Amniotic epithelial cell (primary cell): ENCODE measurements at places on chromosomes 3 and 15.

DNA sequence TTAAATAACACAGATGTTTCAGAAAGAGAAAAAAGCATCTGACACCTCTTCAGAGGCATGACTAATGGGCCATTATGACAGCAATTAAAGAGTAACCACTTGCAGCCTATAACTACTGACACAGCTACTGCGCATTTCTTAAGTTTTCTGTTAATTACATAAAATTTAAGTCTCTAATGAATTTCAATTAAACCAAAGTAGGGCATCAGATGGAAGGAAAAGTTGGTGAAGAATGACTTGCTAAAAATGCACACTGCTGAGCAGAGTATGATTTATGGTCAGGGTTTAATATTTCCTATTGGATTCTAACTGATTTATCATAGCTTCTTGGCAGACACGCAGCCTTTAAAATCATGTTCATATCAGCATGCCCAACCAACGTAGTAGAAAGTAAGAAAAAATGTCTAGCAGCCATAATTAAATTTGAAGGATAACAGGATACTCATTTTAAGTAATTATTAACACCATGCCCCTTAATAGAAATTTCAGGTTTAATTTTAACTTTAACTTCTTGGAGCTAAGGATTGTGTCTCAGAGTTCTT lies 140.0 kb downstream of the CBLB start:
- DNase-seq: no peak

DNA sequence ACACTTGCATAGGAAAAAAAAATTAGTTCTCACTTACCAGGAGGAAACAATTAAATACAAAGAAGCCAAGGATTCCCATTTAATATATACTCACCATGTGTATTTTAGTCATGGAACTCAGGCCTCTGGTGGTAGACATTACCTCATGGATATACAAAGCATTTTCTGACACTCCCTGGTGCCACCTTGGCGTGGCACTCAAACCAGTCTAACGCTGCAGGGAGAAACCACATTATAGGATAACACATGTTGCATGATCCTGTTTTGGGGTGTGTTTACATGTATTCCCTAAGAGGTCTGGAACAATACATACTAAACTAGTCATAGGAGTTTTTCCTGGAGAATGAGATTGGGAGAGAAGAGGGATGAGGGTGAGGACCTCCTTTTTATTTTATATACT lies 5.9 kb upstream of the RTF1 start:
- no peak for DNase-seq

- DNase-seq: no peak
Measured at GRCh38 chr15:82900511-82901060, 51.9 kb downstream of the HOMER2 start.

DNA sequence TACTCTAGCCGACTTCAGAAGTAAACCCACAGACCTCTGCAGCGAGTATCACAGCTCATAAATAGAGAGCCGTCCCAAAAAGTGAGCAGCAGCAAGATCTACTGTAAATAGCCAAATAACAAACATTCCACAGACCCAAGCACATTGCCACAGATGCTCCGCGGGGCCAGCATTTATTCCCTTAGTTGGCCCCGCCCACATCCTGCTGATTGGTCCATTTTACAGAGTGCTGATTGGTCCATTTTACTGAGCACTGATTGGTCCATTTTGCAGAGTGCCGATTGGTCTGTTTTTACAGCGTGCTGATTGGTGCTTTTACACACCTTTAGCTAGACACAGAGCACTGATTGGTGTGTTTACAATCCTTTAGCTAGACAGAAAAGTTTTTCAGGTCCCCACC lies 17.3 kb upstream of the GABRB3 start:
- DNase-seq: no peak

DNA sequence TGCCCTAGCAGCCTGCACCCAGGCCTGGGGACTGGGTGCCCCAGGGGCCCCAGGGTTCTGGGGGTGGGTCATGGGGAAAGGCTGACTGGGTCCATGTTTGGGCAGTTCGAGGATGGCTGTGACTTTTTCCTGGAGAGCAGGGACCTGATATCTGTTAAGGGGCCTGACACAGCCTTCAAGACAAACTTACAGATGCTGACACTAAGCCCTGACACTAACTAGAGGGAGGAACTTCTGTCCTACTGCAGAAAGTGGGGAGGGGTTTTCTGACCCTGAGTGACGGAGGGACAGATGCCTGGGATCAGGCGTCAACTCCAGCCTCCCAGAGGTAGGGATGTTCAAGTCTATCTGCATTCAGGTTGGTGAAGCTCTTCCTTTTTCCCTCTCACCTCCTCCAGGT lies 45.0 kb upstream of the SLC6A11 start:
- no peak for DNase-seq

DNA sequence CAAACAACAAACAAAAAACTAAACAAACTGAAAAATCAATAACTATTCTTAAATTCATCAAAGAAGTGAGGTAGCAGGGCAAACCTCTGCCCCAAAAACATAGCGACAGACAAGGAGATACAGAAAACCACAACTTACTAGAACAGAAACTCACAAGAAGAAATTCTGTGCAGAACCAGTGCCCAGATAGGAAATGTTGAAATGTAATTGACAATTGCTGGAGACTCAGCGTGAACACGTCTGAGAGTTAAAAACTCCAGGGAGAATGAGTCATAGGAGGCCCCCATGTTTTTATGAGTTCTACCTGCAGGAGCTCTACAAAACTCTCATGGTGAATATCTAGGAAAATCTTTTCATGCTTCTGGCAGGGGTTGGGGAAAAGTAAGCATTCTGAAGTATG lies 95.5 kb upstream of the SETMAR start:
- no peak for DNase-seq

- DNase-seq: no peak
Measured at GRCh38 chr3:6251612-6252400, 609.1 kb upstream of the GRM7 start.

DNA sequence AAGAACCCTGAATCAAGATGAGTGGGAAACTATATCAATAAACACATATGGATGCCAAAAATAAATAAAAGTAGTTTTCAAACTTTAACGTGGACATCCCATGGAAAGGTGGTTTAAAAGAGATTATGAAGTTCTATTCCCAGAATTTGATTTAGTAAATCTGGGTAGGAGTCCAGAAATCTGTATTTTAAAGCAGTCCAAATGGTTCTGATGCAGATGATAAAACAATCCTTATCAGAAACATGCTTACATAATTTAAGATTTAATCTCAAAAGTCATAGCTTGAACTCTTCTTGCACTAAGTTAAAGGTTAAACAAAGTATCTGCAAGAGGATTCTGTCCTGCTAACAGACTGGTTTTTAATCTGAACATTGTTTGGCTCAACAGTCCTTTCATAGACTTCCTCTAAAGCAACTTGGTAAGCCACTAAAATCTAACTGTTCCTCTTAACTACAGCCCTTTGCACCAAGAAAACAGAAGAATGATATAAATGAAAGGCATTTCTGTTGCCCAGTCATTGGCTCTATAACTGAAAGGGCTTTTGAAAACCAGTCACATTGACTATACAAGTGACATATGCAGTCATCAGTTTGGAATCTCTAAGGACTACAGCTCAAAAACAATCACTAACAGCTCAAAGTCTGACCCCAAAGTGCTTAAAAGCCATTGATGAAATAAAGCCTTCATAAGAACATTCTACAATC lies 23.4 kb upstream of the MAP4 start:
- DNase-seq: peak; percentile 36

GRCh38 chr3:60764870-60765269 lies 486.4 kb downstream of the FHIT start:
- no peak for DNase-seq

GRCh38 chr3:191627064-191627463 lies 166.1 kb downstream of the PYDC2 start:
- DNase-seq: no peak

DNA sequence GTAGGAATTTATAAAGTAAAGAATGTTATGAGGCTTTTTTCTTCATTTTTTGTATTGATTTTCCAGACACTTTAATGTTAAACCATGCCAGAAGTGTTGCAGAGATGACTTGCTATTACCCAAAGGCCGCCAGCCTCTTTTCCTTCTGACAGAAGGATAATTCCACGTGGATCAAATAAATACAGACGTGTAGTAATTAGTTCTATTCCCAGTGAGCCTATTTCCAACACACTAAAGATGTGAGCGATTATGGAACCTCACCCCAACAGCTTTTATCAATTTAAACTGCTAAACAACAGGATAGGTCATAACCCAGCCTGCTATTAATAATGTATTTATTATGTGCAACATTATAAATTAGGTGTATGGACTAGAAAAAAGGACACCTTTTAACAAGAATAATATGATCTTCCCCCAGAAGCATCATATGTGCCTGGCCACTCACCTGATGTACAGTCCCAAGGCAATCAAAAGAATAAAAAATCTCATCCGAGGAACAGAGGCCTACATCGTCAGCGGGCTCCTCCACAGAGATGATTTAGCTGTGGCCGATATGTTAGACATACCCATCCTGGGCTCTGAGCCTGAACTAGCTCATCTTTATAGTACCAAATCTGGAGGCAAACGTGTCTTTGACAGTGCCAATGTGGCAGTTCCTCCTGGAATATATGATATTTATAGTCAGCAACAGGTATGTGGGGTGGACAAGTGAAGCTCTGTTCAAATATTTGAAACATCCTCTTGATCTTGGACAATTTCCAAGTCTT lies 125.9 kb upstream of the C15orf61 start:
- no peak for DNase-seq

GRCh38 chr3:165192610-165193192 lies 3.5 kb downstream of the SLITRK3 start:
- no peak for DNase-seq

DNA sequence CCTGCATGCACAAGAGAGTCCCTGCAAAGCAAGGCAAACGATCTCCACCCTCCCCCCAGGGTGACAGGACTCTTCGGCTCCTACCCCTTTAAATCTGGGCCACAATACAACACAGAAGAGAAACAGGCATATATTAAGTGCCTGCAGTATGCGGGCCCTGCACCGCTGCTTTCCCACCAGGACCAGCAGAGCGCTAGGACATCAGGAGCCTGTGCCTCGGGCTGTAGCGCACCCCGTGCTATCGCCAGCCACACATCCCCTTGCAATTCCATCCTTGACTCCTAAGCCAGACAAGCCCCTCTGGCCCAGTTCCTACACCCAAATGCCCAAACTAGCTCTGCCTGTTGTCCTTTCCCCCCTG lies 4.1 kb downstream of the GALNT15 start:
- DNase-seq: no peak

GRCh38 chr3:111786922-111787321 lies 72.1 kb upstream of the PHLDB2 start:
- no peak for DNase-seq

DNA sequence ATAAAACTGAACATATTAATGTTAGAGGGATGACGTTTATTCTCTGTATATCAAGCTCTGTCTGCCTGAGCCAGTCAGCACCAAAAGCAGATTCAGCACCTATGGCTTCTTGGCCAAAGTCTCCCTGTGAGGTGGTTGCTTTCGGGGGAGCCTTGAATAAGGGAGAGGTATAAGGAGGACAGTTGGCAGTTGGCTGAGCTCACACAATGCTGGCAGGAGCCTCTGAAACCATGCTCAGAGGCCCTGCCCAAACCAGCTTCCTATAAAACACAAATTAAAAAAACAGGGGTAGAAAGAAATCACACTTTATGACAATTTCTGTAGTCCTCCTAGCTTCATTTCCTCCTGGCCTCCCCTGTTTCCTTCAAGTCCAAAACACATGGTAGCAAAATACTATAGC lies 18.8 kb downstream of the ARHGEF3 start:
- DNase-seq: no peak
